ENCODE measurements at places on chromosomes 4 and X.

- no peak for DNase-seq
Measured at GRCh38 chr4:11894977-11895376, 466.3 kb upstream of the HS3ST1 start.

DNA sequence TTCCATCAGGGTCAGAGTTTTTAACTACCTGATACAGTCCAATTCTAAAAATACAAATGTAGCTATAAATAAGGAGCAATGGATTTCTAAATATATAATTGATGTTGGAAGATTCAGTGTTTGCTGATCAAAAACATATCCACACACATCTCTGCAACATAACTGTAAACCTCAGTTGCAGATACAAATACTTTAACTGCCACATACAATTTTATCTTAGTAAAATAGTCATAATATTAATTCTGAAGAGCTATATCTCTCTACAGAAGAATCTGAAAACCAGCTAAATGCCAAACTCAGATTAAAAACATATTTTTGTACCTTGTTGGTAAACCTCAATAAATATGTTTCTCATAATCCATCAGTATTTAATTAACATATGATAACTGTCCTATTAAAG is 674.3 kb upstream of the INTU start:
- DNase-seq = no peak

DNA sequence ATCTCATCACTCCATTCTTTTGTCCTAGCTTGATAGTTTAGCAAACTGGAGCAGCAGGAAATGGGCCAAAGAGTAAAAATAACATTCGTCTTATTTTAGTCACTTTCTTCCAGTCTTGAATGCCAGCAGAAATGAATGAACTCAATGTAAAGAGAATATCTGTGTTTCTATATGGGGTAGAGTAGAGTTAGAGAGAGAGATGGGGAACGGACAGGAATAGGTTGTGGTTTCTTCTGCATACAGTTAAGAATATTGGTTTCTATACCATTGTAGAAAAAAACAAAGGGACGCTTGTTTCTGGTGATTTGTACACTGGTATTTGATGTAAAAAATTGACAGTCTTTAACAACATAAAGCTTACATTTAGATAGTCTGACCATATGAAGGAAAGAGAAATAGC is 8.9 kb downstream of the GPR174 start:
- DNase-seq = no peak

DNA sequence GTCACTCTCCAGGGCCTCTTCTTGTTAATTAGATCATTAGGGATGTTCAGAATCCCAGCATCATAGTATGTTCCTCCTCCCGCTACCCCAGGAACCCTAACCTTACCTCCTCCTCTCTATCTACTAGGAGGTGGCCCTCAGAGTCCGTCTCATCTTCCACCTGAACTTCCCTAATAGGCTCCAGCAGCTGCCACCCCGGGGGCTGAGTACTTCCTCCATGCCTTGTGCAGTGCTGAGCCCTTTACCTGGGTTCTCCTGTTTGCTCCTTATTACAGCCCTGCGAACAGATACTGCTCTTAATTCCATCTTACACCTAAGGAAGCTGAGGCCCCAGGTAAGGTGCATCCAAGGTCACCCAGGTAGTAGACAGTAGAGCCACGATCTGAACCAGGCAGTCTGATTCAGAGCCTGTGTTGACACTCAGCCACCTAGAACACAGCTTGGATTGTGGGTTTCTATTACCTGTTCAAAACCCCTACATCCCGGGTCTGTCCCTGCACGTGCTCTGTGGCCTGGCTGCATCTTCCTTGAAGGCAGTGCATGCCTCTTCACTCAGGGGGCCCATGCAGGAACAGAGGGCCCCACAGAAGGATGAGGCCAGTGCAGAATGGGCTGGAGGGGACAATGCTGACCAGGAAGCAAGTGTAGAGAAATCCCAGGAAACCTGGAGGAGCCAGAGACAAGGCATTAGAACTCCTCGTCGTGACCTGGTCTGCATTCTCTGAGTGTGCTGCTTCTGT is 51.4 kb upstream of the MSANTD1 start:
- no peak for DNase-seq
